GM23248 (cell line): ENCODE measurements at places on chromosomes 1 and 21. TPM values are rescaled to one million over a fixed set of nuclear protein-coding genes. Genes with fewer than 3 reads are reported as not detected.

DNA sequence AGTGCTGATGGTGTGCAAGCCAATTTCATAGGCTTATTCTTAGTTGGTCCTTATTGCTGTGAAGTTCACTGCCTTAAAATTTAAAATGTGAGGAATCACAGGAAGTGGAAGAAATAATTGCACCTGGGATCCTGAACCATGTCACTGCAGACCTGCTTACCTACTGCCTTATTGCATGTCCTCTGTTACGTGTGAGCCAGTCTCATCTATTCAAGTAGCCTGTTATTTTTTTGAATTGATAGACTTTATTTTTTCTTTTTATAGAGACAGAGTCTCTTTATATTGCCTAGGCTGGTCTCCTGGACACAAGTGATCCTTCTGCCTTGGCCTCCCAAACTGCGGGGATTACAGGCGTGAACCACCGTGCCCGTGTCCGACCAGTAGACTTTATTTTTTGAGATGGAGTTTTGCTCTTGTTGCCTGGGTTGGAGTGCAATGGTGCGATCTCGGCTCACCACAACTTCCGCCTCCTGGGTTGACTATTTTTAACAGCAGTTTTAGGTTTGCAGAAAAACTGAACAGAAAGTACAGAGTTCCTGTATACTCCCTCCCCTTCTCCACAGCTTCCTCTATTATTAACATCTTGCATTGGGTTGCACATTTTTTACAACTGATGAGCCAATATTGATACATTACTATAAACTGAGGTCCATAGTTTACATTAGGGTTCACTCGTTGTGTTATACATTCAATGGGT lies 14.0 kb upstream of the DISC1 start:
- DNase-seq = no peak

DNA sequence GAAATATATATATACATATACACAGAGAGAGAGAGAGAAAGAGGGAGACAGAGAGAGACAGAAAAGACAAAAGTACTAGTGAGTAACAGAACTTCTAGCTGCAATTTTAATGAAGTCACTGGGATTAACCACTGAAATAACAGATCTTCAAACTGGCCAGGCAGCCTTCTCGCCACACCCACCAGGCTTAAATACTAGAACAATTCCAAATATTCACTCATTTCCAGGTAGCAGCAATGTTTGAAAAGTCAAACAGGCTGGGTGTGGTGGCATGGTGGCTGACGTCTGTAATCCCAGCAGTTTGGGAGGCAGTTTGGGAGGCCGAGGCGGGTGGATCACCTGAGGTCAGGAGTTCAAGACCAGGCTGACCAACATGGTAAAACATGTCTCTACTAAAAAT lies 5.2 kb downstream of the PRDX1 start:
- no peak for DNase-seq

PLPPR4 gene
- 1.7 and 1.8 TPM in 2 replicates for total RNA-seq

DNA sequence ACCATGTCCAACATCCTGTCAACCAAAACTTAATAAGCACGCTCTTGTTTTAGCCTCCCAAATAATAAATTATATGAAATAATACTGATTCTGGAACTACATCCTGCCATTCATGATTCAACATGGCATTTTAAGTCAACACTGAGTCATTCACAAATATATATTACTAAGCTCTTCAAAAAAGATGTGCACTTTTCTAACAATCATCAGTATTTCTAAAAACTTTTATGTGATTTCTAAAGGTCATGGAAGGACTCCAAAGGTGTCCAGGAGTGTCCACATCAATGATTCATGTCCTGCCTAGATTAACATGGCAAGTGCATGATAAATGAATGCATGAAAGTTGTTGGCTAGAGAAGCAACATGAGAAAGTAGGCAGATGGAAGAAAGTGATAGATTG lies 51.6 kb downstream of the NEGR1 start:
- DNase-seq = peak; percentile 42

SLC1A7 gene
- total RNA-seq = 0.13 TPM in 1 of 2 replicates, not detected in the other

- peak; percentile 47 for DNase-seq
Observed at GRCh38 chr1:152018537-152018936, 18.3 kb downstream of the S100A11 start.

DNA sequence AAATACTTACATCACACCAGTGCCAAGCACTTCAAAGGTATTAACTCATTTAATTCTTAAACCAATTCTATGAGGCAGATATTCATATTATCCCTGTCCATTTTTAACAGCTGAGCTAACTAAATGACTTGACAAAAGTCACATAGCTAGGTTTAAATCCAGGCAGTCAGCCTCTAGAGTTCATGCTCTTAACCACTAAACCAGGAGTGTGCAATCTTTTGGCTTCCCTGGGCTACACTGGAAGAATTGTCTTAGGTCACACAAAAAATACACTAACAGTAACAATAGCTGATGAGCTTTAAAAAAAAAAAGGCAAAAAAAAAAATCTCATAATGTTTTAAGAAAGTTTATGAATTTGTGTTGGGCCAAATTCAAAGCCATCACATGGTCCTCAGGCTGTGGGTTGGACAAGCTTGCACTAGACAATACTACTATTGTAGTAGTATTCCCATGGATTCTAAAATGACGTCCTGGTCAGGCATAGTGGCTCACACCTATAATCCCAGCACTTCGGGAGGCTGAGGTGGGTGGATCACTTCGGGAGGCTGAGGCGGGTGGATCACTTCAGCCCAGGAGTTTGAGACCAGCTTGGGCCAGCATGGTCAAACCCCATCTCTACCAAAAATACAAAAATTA lies 10.0 kb downstream of the UBR4 start:
- DNase-seq = no peak

- no peak for DNase-seq
Observed at GRCh38 chr1:27941671-27942540, 7.1 kb downstream of the SMPDL3B start.

- DNase-seq = no peak
Observed at GRCh38 chr1:47593013-47593568, 155.2 kb downstream of the FOXD2 start.

DNA sequence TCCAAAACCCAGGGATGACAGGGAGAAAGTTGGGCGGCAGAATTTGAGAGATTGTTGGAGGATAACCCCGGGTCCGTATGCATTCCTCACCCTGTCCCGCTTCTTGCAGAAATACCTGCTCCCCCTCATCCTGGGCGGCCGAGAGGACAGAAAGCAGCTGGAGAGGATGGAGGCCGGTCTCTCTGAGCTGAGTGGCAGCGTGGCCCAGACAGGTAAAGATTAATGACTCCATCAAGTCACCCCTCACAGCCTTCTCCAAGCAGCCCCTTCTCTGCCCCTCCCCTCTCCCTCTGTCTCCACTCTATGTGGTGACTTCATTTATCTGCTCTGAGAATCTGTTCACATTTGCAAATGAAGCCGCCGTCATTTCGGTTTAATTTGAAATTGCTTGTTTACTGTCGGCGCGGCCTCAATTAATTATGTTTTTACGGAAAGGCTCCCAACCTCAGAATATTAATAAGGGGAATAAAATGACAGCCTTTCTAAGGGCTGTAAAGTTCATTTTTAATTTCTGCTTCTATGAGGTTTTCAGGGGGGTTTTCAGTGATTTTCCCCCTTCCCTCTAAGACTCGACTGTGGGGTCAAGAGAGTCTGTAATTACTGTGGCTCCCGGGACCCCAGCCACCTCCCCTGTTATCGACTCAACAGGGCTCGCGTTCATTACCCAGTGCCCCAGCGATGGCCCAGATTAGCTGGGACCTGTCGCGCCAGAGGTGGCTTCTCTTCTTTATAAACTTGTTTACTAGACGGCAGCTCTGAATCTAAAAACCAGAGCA lies 148.3 kb downstream of the PEX14 start:
- no peak for DNase-seq

- peak; percentile 55 for DNase-seq
Observed at GRCh38 chr1:211632808-211633523, 42.5 kb downstream of the NEK2 start.

FAM163A gene
- not detected in 2 replicates for total RNA-seq
